NCI-H1105 treated with DMSO at 0.1 percent for 48 hours (cell line): ENCODE measurements at places on chromosomes 1 and 21.

DNA sequence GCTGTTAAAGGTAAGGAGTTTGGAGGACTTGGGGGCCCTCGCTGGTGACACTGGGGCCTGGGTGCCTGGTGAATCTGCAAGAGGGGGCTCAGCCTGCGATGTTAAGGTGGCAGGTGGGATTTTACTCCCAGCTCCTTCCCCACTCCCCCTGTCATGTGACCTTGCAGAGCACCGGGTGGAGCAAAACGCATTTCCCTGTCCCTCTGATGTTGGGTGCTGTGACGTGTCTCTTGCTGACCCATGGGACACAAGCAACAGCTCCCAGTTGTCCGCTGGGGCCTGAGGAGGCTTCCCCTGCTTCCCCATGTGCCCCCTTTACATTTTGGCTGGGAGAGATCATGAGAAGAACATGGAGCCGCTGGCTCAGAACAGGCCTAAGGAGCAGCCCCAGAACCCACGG lies 319.0 kb downstream of the MATN1 start:
- no peak for DNase-seq

- DNase-seq, result peak; percentile 91
Observed at GRCh38 chr1:187264995-187265602, 436.4 kb downstream of the PLA2G4A start.

DNA sequence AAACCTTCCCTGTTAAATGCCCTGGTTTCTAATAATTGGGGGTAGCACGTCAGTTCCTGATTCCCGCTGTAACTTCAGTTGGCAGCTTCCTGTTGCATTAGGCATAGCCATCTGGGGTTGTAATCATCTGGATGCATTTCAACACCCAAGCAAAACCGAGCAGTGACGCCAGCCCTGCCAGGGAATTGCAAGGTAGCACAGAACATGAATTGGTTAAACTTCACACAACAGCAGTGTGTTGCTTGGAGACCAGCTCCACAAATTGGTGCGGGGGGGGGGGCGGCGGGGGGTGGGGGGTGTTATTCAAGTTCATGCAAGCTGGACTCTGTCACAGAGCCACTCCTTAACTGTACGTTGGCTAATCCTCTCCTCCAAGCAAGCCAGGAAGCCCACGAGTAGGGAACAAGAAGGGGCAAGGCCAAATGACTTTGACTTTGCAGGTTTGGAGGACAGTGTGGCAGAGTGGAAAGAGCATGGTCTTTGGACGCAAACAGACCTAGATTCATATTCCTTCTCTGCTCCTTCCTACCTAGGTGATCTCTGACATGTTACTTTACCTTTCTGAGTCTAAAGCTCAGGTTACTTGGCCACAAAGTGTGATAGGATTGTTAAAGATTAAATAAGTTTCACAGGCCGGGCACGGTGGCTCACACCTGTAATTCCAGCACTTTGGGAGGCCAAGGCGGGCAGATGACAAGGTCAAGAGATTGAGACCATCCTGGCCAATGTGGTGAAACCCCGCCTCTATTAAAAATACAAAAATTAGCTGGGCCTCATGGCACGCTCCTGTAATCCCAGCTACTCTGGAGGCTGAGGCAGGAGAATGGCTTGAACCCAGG lies 4.7 kb downstream of the LAX1 start:
- peak; percentile 56 for DNase-seq

DNA sequence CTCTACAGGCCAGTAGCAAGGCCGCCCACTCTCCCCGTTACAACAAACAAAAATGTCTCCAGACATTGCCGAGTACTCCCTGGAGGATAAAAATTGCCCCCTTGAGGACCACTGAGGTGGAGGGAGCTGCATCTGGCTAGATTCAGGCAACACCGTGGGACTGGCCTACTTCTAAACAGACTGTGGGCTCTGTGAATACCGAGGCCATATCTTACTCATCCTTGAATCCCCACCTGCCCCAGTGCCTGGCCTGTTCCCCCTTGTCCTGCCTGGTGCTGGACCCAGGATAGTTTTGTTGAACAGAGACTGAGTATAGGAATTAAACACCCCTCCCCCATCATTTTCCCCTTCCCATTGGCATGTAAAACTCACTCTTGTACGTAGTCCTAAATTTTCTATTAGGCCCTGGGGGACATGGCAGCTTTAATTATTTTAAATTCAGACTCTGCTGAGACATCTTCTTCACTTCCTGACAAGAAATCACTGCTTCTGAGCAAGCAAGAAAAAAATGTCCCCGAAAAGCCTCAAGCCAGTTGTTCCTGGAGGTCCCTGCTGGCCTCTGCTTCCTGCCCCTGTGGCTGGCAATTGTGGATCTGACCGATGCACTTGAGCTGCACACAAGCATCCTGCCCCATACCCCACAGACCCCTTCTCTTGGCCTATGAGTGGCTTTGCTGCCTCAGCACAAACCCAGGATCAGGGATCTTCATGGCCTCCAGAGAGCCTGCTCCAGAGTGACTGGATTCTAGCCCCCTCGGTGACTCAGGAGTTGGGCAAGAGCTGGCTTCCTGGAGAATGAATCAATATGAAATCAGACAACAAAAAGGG lies 111.0 kb downstream of the ACTL8 start:
- DNase-seq, result no peak

- no peak for DNase-seq
Observed at GRCh38 chr1:145993618-145994390, 2.6 kb downstream of the TXNIP start.

- DNase-seq, result no peak
Observed at GRCh38 chr1:212402666-212403321, 11.9 kb downstream of the PACC1 start.

DNA sequence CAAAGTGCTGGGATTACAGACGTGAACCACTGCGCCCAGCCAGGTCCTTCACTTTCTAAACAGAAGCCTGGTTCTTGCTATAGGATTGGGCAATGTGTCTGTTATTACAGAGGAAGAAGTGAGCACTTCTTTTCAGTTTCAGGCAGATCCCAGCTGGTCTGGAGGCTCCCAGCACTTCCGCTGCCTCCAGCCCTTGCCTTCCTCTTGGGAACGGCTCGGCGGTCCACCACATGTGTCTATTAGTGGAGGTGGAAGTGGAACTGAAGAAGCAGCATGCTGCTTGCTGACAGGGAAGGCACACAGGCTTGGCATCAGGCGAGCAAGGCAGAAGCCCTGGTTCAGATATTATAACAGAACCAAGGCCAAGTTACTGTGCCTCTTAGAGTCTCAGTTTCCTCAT lies 17.0 kb downstream of the MKNK1 start:
- no peak for DNase-seq
